Adrenal gland (tissue), 19 donors: ENCODE measurements at places on chromosomes 5 and 9. TPM values are rescaled to one million over a fixed set of nuclear protein-coding genes. Genes with fewer than 3 reads are reported as not detected.

The ADGRD2 gene
- polyA plus RNA-seq, result 1.0 TPM

The CER1 gene
- polyA plus RNA-seq, result not detected

- DNase-seq, result no peak
Measured at GRCh38 chr5:1641041-1641440, 117.3 kb upstream of the LPCAT1 start.

GRCh38 chr9:38032266-38033110, 36.5 kb downstream of the SHB start:
- DNase-seq, result no peak

GRCh38 chr5:131163276-131164119, 1.6 kb downstream of the HINT1 start:
- no peak for DNase-seq

- no peak for DNase-seq
Measured at GRCh38 chr9:135084262-135084661, 3.2 kb upstream of the OLFM1 start.

- DNase-seq, result no peak
Measured at GRCh38 chr9:85586684-85587083, 155.1 kb downstream of the AGTPBP1 start.

DNA sequence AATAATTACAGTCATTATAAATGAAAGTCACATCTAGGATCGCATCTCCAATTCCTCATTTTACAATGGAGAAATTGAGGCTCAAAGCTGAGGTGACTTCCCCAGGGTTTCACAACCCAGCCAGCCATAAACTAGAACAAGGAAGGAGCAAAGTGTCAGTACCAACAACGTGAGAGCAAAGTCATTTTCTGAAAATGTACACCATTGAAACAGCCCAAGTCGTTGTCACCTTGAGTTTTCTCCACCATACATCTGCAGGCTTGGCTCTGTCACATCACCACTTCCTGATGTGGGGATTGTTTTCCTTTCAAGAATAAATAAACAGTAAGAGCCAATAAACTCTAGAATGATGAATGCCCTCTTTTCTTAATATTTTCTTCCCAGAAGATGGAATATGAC, 184.5 kb upstream of the PTGER4 start:
- DNase-seq, result no peak

DNA sequence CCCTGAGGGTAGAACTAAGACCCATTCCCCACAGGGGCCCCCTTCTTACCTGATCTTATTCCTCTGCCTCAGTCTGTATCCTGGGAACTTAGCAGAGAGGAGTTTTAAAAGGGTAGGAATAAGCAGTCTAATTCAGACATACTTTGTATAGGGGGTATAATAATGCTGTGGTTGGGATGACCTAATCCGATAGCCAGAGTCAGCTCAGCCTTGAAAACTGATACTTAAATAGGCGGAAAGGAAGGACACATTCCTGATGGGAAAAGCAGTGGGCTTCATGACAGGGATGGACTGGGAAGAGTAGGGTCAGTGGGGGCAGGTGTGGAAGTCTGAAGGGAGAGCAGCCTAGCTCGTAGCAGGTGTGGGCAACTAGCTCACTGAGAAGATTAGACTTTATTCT, 52.2 kb upstream of the TESK1 start:
- DNase-seq, result no peak

GRCh38 chr9:5628183-5628529, 751 bp upstream of the RIC1 start:
- DNase-seq, result no peak

DNA sequence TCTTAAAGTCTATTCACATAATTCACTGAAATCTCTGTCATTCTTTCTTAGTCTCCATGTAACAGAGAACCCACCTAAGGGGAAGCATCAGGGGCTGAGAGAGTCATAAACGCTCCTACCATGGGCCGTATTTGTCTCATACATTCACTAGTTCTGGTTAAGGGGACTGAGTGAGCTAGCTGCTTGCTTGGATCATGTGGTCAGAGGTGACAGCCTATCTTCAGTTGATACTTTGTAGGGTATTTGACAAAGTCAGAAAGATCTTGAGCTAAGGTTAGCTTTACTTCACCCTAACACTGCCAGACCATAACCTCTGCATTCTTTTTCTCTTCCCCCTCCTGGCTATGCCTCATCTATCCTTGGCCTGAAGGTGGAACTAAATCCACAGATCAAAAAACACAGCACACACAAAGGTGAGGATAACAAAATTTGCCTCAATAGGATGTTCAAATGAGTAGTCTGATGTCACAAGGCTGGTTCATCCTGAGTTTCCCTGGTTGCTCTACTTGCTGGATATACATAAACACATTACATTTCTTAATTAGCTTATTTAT, 66.5 kb downstream of the MARCHF3 start:
- DNase-seq, result no peak
